GM23248 (cell line): ENCODE measurements at places on chromosomes 1 and 21. TPM values are rescaled to one million over a fixed set of nuclear protein-coding genes. Genes with fewer than 3 reads are reported as not detected.
A peak's percentile ranks its signal among the peaks of the same experiment; 100 is the strongest.

Gene OR2L13
- total RNA-seq: not detected in 2 replicates

Gene RASAL2
- 21.5 and 23.1 TPM in 2 replicates for total RNA-seq

Gene LPAR3
- 0.32 and 1.1 TPM in 2 replicates for total RNA-seq

Gene MAP1LC3C
- not detected in 2 replicates for total RNA-seq

Gene FOXO6
- not detected in 2 replicates for total RNA-seq

Gene RIPK4
- 0.54 and 1.0 TPM in 2 replicates for total RNA-seq

Gene APCS
- total RNA-seq: not detected in 2 replicates

Gene BTBD8
- 2.2 and 2.7 TPM in 2 replicates for total RNA-seq

Gene OR6N1
- total RNA-seq: not detected in 2 replicates

GRCh38 chr1:17170571-17170970, 34.4 kb upstream of the PADI1 start:
- peak; percentile 64 for DNase-seq

GRCh38 chr1:32898056-32898455, 3.1 kb downstream of the TMEM54 start:
- DNase-seq: no peak

DNA sequence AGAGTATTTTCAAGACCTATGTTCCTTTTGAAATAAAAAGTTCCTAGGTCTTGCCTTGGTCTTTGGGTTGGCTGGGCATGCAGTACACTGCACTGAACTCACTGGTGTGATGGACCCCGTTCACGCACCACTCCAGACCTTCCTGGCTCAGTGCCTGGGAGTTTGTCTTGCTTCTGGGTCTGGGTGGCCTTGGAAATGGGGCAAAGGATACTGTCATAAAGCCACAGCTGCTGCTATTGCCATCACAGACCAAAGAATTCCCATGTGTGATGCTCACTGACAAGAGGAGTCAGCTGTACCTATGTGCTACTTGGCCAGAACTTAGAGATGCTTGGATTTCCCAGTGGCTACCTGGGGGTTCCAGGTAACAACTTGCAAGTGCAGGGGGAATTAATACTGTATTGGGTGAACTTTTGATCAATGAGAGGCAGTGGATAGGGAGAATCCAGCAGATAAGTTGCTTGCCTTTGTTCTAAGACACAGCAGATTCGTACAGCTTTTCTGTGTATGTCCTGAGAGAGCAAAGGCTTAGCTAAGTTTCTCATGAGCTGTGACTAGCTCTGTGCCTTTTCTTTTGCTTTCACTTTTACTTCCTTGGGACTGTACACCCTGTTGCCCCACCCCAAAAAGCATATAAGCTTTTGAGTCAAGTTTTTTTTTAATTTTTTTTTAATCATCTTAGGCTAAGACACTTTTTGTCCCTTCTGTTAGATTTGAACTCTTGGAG, 115.3 kb downstream of the RUNX1 start:
- DNase-seq: no peak

DNA sequence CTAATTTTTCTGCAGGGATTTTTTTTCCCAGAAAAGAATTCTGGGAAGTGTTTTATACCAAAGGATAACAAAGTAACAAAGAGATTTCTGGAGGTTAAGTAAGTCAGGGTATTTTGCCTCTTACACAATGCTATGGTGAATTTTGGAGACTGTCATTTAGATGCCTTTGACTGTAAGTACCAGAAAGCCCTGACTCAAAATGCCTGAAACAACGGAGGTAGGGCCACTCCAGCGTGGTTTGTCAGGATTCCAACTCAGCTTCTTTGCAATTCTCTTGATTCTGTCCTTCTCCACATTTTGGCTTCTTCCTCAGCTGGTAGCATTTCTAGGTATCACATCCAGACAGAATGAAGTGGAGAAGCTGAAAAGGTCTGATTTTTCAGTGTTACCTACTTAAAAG, 106.5 kb downstream of the UCHL5 start:
- peak; percentile 22 for DNase-seq

- no peak for DNase-seq
Measured at GRCh38 chr1:40650075-40650474, 15.4 kb downstream of the RIMS3 start.

- DNase-seq: no peak
Measured at GRCh38 chr1:107727866-107728265, 237.1 kb downstream of the VAV3 start.

DNA sequence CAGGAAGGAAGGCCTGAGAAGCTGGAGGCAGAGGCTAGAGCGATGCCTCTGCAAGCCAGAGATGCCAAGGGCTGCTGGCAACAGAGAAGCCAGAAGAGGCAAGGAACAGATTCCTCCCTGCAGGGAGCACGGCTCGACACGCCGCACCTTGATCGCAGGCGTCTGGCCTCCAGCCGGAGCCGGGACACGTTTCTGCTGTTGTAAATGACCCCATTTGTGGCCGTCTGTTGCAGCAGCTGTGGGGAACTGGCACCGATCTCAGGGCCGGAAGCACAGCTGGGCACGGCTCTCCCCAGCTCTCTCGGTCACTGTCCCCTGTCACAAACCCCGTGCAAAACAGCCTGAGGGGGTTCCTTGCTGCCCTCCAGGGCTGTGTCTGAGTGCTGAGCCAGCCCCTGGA, 59.6 kb downstream of the SIK1 start:
- DNase-seq: no peak

DNA sequence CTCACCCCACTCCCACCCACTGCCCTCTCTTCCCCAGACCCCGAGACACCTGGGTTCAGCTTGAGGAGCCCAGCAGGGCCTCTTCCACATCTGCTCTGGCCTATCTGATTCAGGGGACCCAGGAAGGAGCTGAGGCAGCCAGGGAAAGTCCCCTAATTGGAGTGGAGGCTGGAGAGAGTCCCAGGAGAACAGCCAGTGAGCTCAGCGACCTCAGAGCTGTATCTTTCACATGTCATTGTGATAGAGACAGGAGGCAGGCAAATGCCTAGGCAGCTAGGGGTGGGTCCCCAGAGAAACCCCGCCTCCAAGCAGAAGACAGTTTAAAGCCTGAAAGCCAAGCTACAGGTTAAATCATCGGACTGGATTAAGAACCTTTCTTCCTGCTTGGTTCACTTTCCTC, 122.7 kb downstream of the MATN1 start:
- no peak for DNase-seq

DNA sequence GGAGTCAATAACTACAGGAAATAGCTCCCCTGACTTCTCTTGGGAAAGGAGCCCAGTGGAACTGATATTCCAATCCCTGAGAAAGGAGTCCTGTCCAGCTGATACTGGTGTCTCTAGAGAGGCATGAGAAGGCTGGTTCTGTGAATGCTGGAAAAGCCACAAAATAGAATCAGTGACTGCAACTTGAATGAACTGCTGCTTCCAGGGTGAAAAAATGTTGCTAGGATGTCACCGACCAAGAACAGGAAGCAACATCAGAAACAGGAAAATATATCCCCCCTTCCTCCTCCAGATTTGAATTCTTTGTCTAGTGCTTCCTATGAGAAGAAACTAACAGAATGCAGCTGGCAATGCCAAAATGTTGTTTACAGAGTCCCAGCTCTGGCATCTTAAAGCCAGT, 269.3 kb upstream of the LYPLAL1 start:
- DNase-seq: no peak

DNA sequence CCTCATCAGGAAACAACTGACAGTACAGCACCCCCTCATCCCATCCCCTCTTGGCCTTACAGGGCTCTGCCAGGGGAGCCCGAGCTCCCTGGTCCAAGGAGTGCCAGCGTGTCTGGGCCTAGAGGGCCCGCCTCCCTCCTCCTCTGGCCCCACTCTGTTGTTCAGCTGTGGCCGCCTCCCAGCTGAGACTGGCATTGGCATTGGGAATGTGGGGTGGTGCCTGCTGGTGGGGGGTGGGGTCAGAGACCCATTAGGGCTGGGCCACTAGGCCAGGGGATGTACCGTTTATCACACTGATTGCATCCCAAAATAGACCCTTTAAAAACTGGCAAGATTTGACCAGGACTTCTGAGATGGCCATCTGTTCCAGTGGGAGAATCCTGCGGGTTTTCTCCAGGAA, 1.4 kb downstream of the LDLRAP1 start:
- DNase-seq: peak; percentile 66

GRCh38 chr1:10958614-10959013, 53.8 kb upstream of the TARDBP start:
- DNase-seq: no peak

DNA sequence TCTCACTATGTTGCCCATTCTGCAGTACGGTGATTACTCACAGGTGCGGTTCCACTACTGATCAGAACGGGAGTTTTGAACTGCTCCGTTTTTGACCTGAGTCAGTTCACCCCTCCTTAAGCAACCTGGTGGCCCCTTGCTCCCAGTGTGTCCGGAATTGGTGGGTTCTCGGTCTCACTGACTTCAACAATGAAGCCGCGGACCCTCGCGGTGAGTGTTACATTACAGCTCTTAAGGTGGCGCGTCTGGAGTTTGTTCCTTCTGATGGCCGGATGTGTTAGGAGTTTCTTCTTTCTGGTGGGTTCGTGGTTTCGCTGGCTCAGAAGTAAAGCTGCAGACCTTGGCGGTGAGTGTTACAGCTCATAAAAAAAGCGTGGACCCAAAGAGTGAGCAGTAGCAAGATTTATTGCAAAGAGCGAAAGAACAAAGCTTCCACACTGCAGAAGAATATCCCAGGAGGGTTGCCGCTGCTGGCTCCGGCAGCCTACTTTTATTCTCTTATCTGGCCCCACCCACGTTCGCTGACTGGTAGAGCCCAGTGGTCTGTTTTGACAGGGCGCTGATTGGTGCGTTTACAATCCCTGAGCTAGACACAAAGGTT, 17.6 kb upstream of the PARP1 start:
- no peak for DNase-seq

DNA sequence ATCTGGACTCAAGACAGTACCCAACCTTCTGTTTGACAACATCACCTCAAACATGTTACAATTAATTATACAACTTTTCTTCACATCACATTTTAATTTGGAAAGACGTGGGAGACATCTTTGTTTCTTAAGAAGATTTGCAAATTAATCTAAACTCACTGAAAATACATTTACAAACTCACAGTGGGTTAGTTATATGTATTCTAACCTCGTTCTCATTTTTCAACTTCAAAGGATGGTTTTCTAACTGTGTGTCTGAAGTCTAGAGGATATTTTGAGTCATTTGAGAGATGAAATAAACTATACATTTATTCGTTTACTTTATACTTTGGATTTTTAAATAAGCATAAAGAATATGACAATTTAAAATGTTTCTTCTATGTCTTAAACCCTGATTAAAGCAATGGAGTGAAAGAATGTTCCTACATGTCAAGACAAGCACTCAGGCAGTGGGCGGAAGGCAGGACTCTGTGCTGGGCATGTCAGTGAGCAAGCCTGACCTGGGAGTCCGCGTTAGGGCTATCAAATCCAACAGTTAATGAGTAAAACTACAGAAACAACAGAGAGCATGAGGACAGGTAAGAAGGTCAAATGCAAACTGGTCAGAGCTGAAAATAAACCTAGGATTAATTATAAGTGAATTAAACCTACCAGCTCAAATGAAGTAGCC, 76.5 kb upstream of the CTTNBP2NL start:
- DNase-seq: no peak

- peak; percentile 23 for DNase-seq
Measured at GRCh38 chr21:33971492-33972013, 55.9 kb upstream of the ATP5PO start.

DNA sequence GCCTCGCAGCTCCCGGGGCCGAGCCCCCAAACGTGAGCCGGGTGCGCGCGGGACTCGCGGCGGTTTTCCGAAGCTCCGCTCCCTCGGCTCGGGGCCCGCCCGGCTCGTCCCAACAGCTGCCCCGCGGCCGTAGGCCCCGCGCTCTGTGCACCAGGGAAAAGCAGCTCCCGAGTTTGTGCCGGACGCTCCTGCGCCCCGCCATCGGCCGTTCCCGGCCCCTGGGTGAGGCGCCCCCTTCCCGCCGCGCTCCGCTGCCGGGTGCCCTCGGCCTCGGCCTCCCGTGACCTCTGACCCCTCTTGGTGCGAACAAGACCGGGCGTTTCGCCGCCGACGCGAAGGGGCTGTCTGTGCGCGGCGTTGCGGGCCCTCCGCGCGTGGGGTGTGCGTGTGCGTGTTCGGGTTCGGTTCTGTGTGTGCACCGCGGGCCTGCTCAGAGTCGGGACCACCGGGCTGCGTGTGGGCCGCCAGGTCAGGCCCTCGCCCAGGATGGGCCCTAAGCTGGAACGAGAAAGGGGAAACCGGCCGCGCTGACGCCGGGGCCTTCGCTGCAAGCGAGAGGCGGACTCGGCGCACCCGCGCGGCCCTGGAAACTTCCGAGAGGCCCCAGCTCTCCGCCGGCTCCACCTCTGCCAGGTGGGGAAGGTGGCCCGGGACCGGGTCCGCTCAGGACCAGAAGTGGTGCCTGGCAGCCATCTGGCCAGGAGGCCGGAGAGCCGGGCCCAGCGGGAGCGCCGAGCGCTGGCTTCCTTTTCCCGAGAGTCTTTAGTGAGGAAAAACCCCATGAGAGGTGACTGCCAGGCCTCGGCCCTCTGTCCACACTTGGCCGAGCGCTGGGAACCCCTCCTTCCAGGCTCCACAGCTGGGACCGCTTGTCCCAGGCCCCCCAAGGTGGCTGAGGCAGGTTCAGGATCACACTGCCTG, 1.9 kb downstream of the PRDM16 start:
- DNase-seq: peak; percentile 26

- peak; percentile 86 for DNase-seq
Measured at GRCh38 chr1:51313961-51314777, 16.2 kb downstream of the TTC39A start.

DNA sequence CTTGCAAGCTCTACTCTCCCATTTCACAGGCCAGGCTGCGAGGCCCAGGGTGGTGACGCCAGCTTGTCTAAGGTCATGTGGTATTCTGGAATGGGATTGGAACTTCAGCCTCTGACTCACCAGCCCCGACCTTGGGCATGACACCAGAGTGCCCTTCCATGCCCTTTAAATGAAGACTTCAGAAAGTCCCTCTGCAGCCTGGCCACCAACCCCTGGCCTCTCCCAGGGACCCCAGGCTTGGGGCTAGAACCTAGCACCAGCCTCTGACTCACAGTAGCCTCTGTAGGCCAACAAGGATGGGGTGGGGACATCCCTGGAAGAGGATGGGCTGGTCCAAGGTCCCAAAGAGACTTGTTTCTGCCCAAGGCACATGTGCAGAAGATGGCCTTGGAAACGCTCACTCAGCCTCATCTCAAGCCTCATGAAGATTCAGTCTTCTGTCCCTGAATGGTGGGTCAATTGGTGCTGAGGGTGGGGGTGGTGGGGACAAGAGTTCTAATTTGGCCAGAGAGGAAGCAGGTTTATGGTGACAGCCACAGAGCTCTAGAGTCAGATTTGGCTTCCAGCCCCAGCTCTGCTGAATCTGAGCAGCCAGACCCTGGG, 36.1 kb upstream of the RUNX3 start:
- DNase-seq: no peak

GRCh38 chr1:158002631-158003405, 9.4 kb downstream of the KIRREL1 start:
- DNase-seq: peak; percentile 74

GRCh38 chr1:90507173-90507572, 209.9 kb downstream of the BARHL2 start:
- DNase-seq: no peak
